ENCODE measurements at places on chromosomes 1 and 21.

DNA sequence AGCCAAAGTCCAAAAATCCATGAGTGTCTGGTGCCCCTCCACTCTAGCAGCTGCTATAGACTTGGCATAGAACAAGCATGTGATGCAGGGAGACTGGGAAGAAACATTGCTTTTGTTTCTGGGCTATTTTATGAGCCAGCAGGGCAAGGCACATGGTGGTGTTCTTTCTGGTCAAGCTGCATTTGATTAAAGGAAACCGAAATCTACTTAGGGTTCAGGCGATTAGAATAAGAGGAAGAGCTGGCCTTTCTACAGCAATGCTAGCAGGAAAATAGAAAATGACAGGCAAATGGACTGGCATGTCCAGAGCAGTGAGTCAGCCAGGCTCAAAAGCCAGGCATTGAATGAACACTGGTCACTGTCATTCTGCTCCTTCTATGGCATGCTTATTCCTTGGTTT, 28.5 kb upstream of the ARHGAP29 start:
- no peak for DNase-seq
- no peak overlapping the region for H3K27ac ChIP-seq
- no peaks in the 10 kb centered on the region for H3K36me3 ChIP-seq
- H3K4me3 ChIP-seq = no peak overlapping the region
- H3K27me3 ChIP-seq = no peaks in the 10 kb centered on the region

DNA sequence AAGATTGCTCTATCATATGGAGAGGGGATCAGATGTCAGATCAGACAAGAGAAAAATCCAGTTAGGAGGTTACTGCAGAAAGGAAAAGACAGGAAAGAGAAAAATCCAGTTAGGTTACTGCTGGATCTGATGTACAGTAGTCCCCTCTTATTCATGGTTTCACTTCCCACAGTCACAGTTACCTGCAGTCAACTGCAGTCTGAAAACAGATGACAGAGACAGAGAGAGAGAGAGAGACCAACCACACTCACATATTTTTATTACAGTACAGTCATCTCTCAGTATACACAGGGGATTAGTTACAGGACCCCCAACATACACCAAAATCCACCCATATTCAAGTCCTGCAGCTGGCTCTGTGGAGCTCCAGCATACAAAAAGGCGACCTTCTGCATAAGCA, 29.3 kb downstream of the NUP133 start:
- H3K36me3 ChIP-seq = peaks cover 9% of the 10 kb centered on the region
- no peak overlapping the region for H3K4me3 ChIP-seq
- H3K27ac ChIP-seq = no peak overlapping the region
- no peaks in the 10 kb centered on the region for H3K27me3 ChIP-seq

DNA sequence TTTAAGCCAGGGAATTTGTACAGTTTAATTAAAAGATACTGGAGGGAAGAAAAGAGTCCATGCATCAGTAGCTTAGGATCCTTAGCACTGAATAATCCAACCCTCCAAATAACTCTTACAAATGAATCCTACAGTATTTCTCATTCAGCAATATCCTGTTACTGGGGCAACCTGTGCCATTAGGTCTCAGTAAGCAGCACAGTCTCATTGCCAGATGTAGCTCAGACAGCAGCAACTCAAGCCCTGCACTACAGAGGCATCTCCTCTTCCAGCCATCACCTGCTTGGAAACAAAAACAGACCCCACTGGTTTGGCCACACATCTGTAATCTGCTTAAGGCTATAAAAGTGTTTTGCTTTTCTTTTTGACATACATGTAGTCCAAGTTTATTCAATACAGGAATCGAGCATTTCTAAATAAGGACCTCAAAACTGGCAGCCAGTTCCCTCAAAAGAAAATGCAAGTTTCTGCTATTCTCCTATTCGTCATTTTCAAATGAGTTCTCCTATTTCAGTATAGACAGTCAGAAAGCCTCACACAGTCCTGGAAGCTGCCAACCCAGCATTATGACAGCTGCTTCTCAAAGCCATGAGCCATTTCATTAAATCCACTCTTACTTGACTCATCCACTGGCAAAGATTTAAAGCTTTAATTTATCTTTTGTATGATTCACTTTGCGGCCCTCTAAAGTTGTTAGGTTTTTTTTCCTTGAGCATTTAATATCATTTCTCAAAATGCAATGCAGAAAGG, 129.0 kb downstream of the APP start:
- no peaks in the 10 kb centered on the region for H3K36me3 ChIP-seq
- no peaks in the 10 kb centered on the region for H3K27me3 ChIP-seq
- no peaks in the 10 kb centered on the region for H3K4me1 ChIP-seq
- H3K27ac ChIP-seq = no peak overlapping the region
- DNase-seq = no peak

GRCh38 chr21:18409579-18409978, 6.0 kb upstream of the TMPRSS15 start:
- DNase-seq = no peak
- H3K36me3 ChIP-seq = no peaks in the 10 kb centered on the region
- no peaks in the 10 kb centered on the region for H3K4me1 ChIP-seq
- H3K4me3 ChIP-seq = no peak overlapping the region
- H3K27ac ChIP-seq = no peak overlapping the region

DNA sequence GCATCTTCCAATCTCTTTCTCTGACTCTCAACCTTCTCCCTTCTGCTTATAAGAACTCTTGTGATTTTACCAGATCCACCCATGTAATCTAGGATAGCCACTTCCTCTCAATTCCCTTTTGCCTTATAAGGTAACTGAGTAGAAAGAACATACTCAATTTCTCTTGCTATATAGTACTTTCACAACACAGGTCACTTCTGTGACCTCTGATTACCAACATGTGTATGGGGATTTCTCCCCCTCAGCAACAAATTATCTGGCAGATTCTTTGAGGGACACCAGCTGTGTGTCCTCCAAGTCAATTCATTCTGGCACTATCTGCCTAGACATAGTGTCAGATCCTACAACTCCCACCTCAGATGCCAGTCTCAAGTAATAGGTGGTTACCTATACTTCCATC, 62.5 kb downstream of the IL23R start:
- H3K4me1 ChIP-seq = no peaks in the 10 kb centered on the region
- no peak overlapping the region for H3K4me3 ChIP-seq
- peaks cover 3% of the 10 kb centered on the region for H3K27me3 ChIP-seq
- no peak overlapping the region for H3K27ac ChIP-seq
- no peaks in the 10 kb centered on the region for H3K36me3 ChIP-seq
- DNase-seq = no peak

GRCh38 chr1:205416322-205416721, 5.5 kb downstream of the LEMD1 start:
- no peak overlapping the region for H3K4me3 ChIP-seq
- H3K27me3 ChIP-seq = no peaks in the 10 kb centered on the region
- no peaks in the 10 kb centered on the region for H3K36me3 ChIP-seq
- no peak overlapping the region for H3K27ac ChIP-seq
- no peaks in the 10 kb centered on the region for H3K4me1 ChIP-seq

DNA sequence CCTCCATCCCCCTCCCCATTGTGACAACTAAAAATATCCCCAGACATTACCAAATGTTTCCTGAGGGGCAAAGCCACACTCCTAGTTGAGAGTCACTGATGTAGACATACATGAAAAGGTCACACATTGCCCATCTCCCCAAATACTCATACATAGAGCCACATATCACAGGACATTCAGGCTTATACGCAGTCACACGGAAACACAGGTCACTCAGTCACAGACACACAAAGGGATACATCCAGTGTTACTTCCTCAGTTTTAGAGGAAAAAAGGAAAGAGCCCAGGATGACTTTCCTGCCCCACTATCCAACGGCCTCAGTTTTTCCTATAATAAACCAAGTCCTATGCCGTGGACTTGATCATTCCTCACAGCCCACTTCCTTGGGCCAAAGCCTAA, 1.9 kb downstream of the SLC39A1 start:
- peaks cover 4% of the 10 kb centered on the region for H3K4me1 ChIP-seq
- peak overlapping the region; percentile 97 for H3K27ac ChIP-seq
- no peaks in the 10 kb centered on the region for H3K36me3 ChIP-seq
- no peak overlapping the region for H3K4me3 ChIP-seq
- H3K27me3 ChIP-seq = no peaks in the 10 kb centered on the region

DNA sequence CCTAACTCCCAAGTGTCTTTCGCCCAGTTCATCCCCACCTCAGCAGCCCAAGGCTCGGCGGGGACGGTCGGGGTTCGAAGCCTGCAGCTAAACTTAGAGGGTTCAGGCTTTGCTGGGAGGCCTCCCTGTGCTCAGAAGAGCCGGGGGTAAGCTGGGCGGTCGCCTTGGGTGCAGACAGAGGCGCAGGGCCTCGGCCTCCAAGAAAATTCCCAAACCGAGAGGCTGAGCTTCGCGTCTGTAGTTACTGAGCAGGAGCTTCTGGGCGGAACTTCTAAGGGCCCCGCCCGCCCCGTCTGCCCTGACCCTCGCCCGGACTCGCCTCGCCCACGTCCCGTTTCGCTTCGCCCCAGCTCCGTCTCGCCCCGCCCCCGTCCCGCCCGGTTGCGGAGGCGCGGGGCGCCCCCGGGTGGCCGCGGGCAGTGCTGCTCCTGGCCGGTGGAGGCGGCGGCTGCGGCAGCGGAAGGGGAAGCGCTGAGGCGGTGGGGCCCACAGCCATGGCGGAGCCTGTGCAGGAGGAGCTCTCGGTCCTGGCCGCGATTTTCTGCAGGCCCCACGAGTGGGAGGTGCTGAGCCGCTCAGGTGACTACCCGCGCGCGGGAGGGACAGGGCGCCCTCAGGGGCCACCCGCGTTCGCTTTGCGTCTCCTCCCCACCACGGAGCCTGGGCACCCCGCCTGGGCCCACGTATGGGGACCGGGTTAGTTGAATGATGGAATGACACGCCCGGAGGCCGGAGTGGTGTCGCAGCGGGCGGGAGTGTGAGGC, at the start of gene RWDD3:
TSS of gene RWDD3 (plus strand) at position 474 of the 764 bp plus-strand sequence. CDS start at position 495, 21 bp downstream.
- peak within 1 kb of the TSS; percentile 84 for H3K27ac ChIP-seq
- no peaks in the 10 kb centered on the region for H3K27me3 ChIP-seq
- peaks cover 3% of the 10 kb centered on the region for H3K4me1 ChIP-seq

- no peak overlapping the region for H3K4me3 ChIP-seq
- no peak overlapping the region for H3K27ac ChIP-seq
- no peak for DNase-seq
- no peaks in the 10 kb centered on the region for H3K4me1 ChIP-seq
- H3K27me3 ChIP-seq = no peaks in the 10 kb centered on the region
Observed at GRCh38 chr1:239952348-239953308, 139.1 kb upstream of the FMN2 start.

Data from prostate gland (tissue), 2 donors.